ENCODE measurements at places on chromosomes 7 and 10. TPM values are rescaled to one million over a fixed set of nuclear protein-coding genes. Genes with fewer than 3 reads are reported as not detected.

DNA sequence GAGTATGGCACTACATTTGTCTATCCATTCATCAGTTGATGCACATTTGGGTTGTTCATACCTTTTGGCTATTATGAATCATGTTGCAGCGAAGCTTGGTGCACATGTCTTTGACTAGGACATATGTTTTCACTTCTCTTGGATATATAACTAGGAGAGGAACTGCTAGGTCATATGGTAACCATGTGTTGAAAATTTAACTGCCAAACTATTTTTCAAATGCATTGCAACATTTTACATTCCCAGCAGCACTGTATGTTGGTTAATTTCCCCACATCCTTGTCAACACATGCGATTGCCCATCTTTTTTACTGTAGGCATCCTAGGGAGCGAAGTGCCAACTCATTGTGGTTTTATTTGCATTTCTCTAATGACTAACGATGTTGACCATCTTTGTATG lies 183.4 kb downstream of the PRKCQ start:
- no peak overlapping the region for H3K27ac ChIP-seq
- no peaks in the 10 kb centered on the region for H3K36me3 ChIP-seq
- no peak for DNase-seq
- H3K4me3 ChIP-seq = no peak overlapping the region

BHLHA15 gene
- 1.2 TPM for total RNA-seq

DNA sequence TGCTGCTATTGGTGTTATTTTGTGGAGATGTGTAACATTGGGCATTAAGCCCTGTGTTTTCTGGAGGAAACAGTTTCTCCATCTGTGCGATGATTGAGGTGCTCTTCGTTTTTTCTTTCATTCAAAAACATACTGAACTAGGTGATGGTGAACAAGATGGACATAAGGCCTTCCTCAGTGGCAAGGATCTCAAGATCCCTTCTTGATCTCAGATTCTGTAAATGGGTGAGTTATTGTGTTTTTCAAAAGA lies 759 bp upstream of the ELAPOR2 start:
- peaks cover 34% of the 10 kb centered on the region for H3K4me1 ChIP-seq
- H3K27ac ChIP-seq = peak overlapping the region; percentile 74
- H3K36me3 ChIP-seq = no peaks in the 10 kb centered on the region
- peaks cover 6% of the 10 kb centered on the region for H3K27me3 ChIP-seq
- DNase-seq = no peak

DNA sequence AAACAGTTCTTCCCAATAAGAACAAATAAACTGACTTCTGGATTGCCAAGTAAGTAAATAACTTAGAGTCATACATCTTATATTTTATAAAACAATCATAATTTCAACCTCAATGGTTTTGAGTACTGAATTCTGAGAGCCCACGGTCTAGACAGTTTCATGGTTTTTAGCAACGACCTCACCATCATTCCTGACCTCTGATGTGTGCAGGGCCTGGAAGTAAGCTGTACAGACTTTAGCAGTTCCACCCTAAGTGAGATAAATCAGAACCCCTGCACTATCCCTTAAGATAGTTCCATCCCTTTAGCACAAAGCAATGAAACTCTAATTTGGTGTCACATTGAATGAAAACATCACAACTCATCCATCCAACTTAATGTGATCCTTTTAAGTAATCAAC lies 86.0 kb downstream of the NEBL start:
- no peaks in the 10 kb centered on the region for H3K27me3 ChIP-seq
- no peak for DNase-seq
- H3K4me1 ChIP-seq = no peaks in the 10 kb centered on the region
- no peak overlapping the region for H3K27ac ChIP-seq
- no peaks in the 10 kb centered on the region for H3K36me3 ChIP-seq

FAM25C gene
- total RNA-seq = not detected

GRCh38 chr10:81177651-81178244 lies 640.0 kb downstream of the SH2D4B start:
- H3K36me3 ChIP-seq = peaks cover 4% of the 10 kb centered on the region
- no peaks in the 10 kb centered on the region for H3K27me3 ChIP-seq
- no peak overlapping the region for H3K4me3 ChIP-seq

- DNase-seq = no peak
- H3K4me3 ChIP-seq = no peak overlapping the region
- H3K4me1 ChIP-seq = peaks cover 13% of the 10 kb centered on the region
- H3K27me3 ChIP-seq = peaks cover 2% of the 10 kb centered on the region
These were observed 192.7 kb downstream of the CELF2 start for GRCh38 chr10:11210211-11210922.

GRCh38 chr10:125708971-125709503 lies 10.5 kb upstream of the EDRF1 start:
- no peak overlapping the region for H3K27ac ChIP-seq
- no peaks in the 10 kb centered on the region for H3K27me3 ChIP-seq
- DNase-seq = no peak
- H3K36me3 ChIP-seq = no peaks in the 10 kb centered on the region

OR2A1 gene
- total RNA-seq = not detected

- no peaks in the 10 kb centered on the region for H3K4me1 ChIP-seq
- no peak overlapping the region for H3K27ac ChIP-seq
- no peaks in the 10 kb centered on the region for H3K36me3 ChIP-seq
- DNase-seq = no peak
These were observed 40.5 kb upstream of the LMTK2 start for GRCh38 chr7:98066208-98066607.

- no peaks in the 10 kb centered on the region for H3K36me3 ChIP-seq
- H3K4me1 ChIP-seq = no peaks in the 10 kb centered on the region
- DNase-seq = no peak
- H3K27me3 ChIP-seq = peaks cover 3% of the 10 kb centered on the region
- H3K27ac ChIP-seq = no peak overlapping the region
- H3K4me3 ChIP-seq = no peak overlapping the region
These were observed 9.5 kb downstream of the SRRM3 start for GRCh38 chr7:76211216-76211615.

THSD7A gene
- 28.7 TPM for total RNA-seq

- H3K4me1 ChIP-seq = peaks cover 4% of the 10 kb centered on the region
- DNase-seq = no peak
- no peak overlapping the region for H3K4me3 ChIP-seq
- H3K27me3 ChIP-seq = no peaks in the 10 kb centered on the region
These were observed 398.9 kb downstream of the PHTF2 start for GRCh38 chr7:78197447-78197846.

APBB1IP gene
- total RNA-seq = not detected

GRCh38 chr10:69497231-69497561 lies 45.9 kb downstream of the TSPAN15 start:
- H3K4me3 ChIP-seq = no peak overlapping the region
- peaks cover 17% of the 10 kb centered on the region for H3K27me3 ChIP-seq
- H3K36me3 ChIP-seq = peaks cover 45% of the 10 kb centered on the region
- H3K4me1 ChIP-seq = peaks cover 29% of the 10 kb centered on the region
- H3K27ac ChIP-seq = no peak overlapping the region
- DNase-seq = no peak

- DNase-seq = no peak
- H3K4me3 ChIP-seq = no peak overlapping the region
- no peaks in the 10 kb centered on the region for H3K36me3 ChIP-seq
- peaks cover 3% of the 10 kb centered on the region for H3K27me3 ChIP-seq
- no peaks in the 10 kb centered on the region for H3K4me1 ChIP-seq
These were observed 116.6 kb upstream of the SFMBT2 start for GRCh38 chr10:7527468-7527867.

- no peaks in the 10 kb centered on the region for H3K4me1 ChIP-seq
- H3K27ac ChIP-seq = no peak overlapping the region
- H3K4me3 ChIP-seq = no peak overlapping the region
- peaks cover 1% of the 10 kb centered on the region for H3K27me3 ChIP-seq
- H3K36me3 ChIP-seq = no peaks in the 10 kb centered on the region
These were observed 246.7 kb upstream of the TPK1 start for GRCh38 chr7:145082366-145083161.

GRCh38 chr10:11154849-11155498 lies 137.3 kb downstream of the CELF2 start:
- H3K36me3 ChIP-seq = no peaks in the 10 kb centered on the region
- H3K4me1 ChIP-seq = peaks cover 28% of the 10 kb centered on the region
- no peak overlapping the region for H3K27ac ChIP-seq
- no peak overlapping the region for H3K4me3 ChIP-seq

DNA sequence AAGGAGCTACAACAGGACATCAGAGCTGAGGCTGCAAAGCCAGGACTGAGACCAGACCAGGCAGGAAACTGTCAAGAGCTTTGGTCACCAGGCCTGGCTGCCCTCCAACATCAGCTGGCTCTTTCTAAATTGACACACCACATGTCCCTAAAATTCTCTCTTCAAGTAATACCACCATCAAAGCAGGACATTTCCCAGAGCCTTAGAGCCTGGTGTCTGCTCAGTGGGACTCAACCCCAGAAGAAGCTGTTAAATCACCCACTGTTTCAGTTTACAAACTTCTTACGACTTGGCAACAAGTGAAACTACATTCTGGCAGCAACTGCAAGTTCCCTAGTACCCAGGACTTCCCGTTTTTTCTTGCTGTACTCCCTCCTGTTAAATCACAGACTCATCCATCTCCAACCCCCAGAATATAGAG lies 3.8 kb upstream of the IL6 start:
- no peak for DNase-seq
- no peaks in the 10 kb centered on the region for H3K36me3 ChIP-seq
- H3K4me1 ChIP-seq = peaks cover 7% of the 10 kb centered on the region
- H3K27me3 ChIP-seq = peaks cover 2% of the 10 kb centered on the region

GRCh38 chr10:132229834-132230556 lies 43.2 kb downstream of the DPYSL4 start:
- H3K36me3 ChIP-seq = peaks cover 10% of the 10 kb centered on the region
- H3K27me3 ChIP-seq = peaks cover 18% of the 10 kb centered on the region
- DNase-seq = no peak
- H3K27ac ChIP-seq = no peak overlapping the region
- peaks cover 15% of the 10 kb centered on the region for H3K4me1 ChIP-seq

Data from endothelial cell (in vitro differentiated cells).